Stimulated activated CD4-positive, alpha-beta T cell treated with anti-CD3 and anti-CD28 coated beads, Interleukin-2, amount 100 ng/mL, for 24 hours (primary cell): ENCODE measurements at places on chromosomes 11 and 22.

- DNase-seq = no peak
These were observed 40.7 kb downstream of the ZNRF3 start for GRCh38 chr22:28923826-28924732.

- DNase-seq = no peak
These were observed 572.5 kb upstream of the ISX start for GRCh38 chr22:34493486-34493885.

GRCh38 chr22:38038426-38038825 is 18.8 kb upstream of the PICK1 start:
- DNase-seq = no peak

DNA sequence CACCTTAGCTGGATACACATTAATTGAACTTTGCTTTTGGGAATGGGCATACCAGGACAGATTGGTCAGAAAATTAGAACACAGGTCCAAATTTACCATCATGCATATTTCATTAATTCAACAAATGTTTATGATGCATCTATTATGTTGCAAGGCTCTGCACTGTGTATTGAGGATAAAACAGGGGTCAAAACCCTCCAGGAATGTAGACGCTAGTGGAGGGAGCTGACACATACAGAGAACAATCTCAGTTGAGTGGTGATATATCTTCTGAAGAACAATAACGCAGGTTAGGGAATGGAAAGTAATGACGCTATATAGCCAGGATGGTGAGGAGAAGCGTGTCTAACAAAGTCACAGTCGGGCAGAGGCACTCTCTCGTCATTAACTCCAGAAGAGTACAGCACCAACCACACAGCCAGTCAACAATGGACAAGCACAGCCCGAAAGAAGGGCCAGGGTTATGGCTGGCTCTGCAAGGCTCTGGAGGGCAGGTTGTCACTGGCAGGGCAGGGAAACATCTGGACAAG is 3.8 kb downstream of the FLI1 start:
- no peak for DNase-seq

- DNase-seq = no peak
These were observed 10.7 kb downstream of the KCNJ5 start for GRCh38 chr11:128901653-128902514.

DNA sequence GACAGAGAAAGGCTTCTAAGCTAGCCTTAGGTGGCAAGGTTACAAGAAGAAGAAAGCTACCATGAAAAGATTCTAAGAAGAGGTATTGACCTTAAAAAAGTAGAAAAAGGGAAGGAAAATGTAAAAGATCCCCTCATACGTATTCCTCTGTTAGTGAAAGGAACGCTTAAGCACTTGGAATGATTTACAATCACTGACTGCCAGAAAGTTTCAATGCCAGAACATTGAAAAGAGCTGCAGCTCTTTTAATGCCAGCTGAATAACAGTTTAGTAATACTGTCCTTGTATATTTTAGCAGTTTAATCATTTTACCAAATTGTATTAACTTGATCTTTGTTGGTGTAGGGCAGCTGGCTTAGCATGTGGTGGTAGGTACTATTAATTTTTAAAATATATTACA is 650.7 kb downstream of the FAM181B start:
- no peak for DNase-seq
